Activated B cell treated with CpG ODN at 0.5 μM for 24 hours (primary cell): ENCODE measurements at places on chromosomes 12 and 14. TPM values are rescaled to one million over a fixed set of nuclear protein-coding genes. Genes with fewer than 3 reads are reported as not detected.

Gene FGF6
- not detected in 2 replicates for total RNA-seq

Gene KLHL33
- 0.42 and 0.53 TPM in 2 replicates for total RNA-seq

Gene SERPINA3
- total RNA-seq, result not detected in 2 replicates

Gene BCL2L14
- not detected in 2 replicates for total RNA-seq

Gene KRT5
- not detected in 2 replicates for total RNA-seq

Gene PLCZ1
- total RNA-seq, result not detected in 2 replicates
